ENCODE measurements at places on chromosomes 3 and 15.

GRCh38 chr3:54086652-54087405 lies 35.5 kb upstream of the CACNA2D3 start:
- H3K36me3 ChIP-seq: no peaks in the 10 kb centered on the region
- peaks cover 6% of the 10 kb centered on the region for H3K27me3 ChIP-seq
- no peaks in the 10 kb centered on the region for H3K4me1 ChIP-seq
- no peak for DNase-seq
- H3K4me3 ChIP-seq: no peak overlapping the region
- H3K27ac ChIP-seq: no peak overlapping the region

DNA sequence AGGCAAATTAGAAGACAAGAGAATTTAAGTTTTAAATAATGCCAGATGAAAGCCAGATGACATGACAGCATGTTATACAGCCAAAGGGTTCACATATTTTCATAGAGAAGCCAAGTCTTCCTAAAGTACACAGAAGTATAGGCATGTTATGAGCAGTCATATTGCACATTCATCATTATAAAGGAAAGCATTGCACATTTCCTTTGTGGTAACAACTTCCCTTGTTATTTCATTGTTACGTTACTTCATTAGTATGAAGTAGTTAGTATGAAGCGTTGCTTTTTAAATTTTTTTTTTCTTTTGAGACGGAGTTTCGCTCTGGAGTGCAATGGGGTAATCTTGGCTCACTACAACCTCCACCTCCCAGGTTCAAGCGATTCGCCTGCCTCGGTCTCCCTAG lies 4.6 kb upstream of the ABCC5 start:
- 0 out of 2 replicates have a peak, but pooled peaks cover 2% of the 10 kb centered on the region for H3K27me3 ChIP-seq
- H3K4me3 ChIP-seq: no peak overlapping the region
- DNase-seq: no peak
- H3K4me1 ChIP-seq: no peaks in the 10 kb centered on the region

DNA sequence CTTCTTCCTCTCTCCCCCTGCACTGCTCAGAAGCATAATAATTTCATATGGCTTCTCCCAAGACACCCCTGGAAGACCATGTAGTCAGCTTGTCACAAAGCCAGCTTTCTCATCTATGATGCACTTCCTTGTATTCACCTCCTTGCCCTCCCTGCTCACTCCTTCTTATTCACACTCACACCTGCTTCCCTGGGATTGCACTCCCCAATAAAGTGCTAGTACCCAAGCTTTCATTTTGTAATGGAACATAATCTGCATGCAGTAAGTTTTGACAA lies 76.9 kb upstream of the FRMD4B start:
- no peak overlapping the region for H3K4me3 ChIP-seq
- no peak for DNase-seq
- H3K27me3 ChIP-seq: no peaks in the 10 kb centered on the region
- no peaks in the 10 kb centered on the region for H3K4me1 ChIP-seq
- no peaks in the 10 kb centered on the region for H3K36me3 ChIP-seq

DNA sequence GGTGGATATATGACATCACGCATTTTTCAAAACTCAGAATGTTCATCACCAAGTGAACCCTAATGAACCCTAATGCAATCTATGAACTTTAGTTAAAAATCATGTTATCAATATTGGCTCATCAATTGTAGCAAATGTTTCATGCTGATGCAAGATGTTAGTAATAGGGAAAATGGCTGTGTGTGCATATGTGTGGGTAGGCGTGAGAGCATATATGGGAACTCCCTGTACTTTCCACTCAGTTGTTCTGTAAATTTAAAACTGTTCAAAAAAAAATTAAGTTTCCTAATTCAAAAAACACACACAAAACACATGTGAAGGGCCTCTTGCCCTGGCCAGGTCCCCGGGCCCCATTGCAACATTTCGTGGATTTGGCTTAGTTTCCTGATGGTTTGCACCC lies 89.7 kb upstream of the PROK2 start:
- no peak overlapping the region for H3K4me3 ChIP-seq
- H3K4me1 ChIP-seq: no peaks in the 10 kb centered on the region
- no peak overlapping the region for H3K27ac ChIP-seq
- H3K36me3 ChIP-seq: no peaks in the 10 kb centered on the region
- no peak for DNase-seq

DNA sequence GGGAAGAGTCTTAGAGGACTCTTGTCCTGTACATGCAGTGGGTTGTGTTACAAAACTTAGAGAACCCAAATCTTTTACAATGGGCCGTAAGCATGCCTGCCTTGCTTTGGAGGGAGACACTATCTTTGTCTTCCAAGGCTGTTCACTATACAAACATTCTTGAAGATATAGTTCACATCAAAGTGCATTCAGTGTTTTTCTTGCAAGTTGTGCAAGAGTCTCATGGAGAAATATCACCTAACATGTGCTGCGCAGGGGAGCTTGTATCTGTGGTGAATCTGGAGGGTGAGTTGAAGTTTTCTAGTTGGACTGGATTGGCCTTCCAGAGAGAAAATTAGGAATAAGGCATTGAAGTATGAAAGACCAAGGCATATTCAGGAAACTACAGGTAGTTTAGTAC lies 7.8 kb upstream of the PRTG start:
- H3K27me3 ChIP-seq: no peaks in the 10 kb centered on the region
- H3K4me3 ChIP-seq: no peak overlapping the region

GRCh38 chr3:49415931-49416601 lies 3.8 kb downstream of the TCTA start:
- H3K36me3 ChIP-seq: peaks cover 5% of the 10 kb centered on the region
- DNase-seq: no peak
- H3K27ac ChIP-seq: no peak overlapping the region
- peaks cover 8% of the 10 kb centered on the region for H3K4me1 ChIP-seq
- H3K27me3 ChIP-seq: no peaks in the 10 kb centered on the region

- H3K4me3 ChIP-seq: no peak overlapping the region
- no peaks in the 10 kb centered on the region for H3K27me3 ChIP-seq
- no peaks in the 10 kb centered on the region for H3K36me3 ChIP-seq
- no peaks in the 10 kb centered on the region for H3K4me1 ChIP-seq
- no peak overlapping the region for H3K27ac ChIP-seq
Measured at GRCh38 chr15:70923311-70924080, 30.9 kb downstream of the LRRC49 start.

DNA sequence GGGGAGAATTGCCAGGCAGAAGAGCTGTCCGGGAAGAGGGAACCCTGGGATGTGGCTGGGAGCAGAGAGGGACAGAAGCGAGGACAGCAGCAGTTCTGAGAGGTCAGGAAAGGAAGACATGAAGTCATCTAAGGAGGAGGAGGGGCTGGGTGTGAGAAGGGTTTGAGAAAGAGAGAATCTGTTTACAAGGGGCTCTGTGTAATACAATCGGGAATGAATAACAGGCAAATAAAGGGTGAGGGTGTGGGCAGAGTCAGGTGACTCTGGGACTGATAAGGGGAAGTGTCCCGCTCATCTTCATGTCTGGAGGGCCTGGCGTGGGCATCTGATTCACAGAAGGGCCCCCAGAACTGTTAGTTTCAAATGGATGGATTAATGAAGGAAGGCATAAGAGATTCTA lies 191.3 kb downstream of the XXYLT1 start:
- DNase-seq: no peak
- peaks cover 41% of the 10 kb centered on the region for H3K4me1 ChIP-seq
- no peaks in the 10 kb centered on the region for H3K36me3 ChIP-seq
- peak overlapping the region; percentile 57 for H3K27ac ChIP-seq

DNA sequence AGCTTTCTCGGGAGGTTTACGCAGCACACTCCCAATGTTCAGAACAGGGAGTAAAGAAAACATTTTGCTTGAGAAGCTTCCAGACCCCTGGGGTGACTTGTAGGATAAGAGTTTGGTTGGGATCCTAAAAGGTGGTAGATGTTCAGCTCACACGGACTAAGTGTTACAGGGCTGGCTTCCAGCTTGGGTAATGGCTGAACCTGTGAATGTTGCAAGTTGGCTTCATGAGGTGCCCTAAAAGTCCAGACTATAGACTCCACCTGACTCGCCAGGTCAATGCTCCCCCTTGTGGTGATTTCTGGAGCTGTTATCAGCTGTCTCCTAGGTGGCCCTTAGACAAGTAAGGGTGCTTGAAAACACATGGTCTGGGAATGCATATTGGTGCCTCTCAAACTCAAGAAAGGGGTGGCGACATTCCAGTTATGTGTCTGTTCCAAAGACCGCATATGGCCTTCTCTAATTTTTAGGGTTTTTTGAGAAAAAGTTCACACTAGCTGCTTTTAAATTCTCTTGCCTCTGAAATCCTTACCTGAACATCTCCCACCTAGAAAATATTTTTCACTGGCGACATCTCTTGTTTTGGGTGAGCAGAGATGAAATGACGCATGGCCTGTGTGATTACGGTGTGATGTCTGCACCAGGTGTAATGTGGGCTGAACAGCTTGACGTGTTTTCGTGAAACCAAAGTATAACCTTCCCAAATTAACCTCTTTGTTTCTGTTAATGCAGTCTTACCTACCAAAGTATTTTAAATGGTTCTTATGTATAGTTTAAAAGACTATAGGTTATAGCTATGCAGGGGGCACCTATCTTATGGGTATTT lies 175.7 kb upstream of the KBTBD8 start:
- H3K36me3 ChIP-seq: no peaks in the 10 kb centered on the region
- no peaks in the 10 kb centered on the region for H3K27me3 ChIP-seq
- H3K4me3 ChIP-seq: no peak overlapping the region
- DNase-seq: no peak

GRCh38 chr15:89197503-89197971 lies 23.8 kb downstream of the RLBP1 start:
- no peaks in the 10 kb centered on the region for H3K36me3 ChIP-seq
- H3K4me3 ChIP-seq: no peak overlapping the region
- H3K27ac ChIP-seq: no peak overlapping the region
- H3K4me1 ChIP-seq: no peaks in the 10 kb centered on the region
- DNase-seq: no peak

- H3K27me3 ChIP-seq: peaks cover 3% of the 10 kb centered on the region
- no peak for DNase-seq
- no peaks in the 10 kb centered on the region for H3K4me1 ChIP-seq
- H3K4me3 ChIP-seq: no peak overlapping the region
Measured at GRCh38 chr3:9548991-9549390, 4.6 kb downstream of the LHFPL4 start.

DNA sequence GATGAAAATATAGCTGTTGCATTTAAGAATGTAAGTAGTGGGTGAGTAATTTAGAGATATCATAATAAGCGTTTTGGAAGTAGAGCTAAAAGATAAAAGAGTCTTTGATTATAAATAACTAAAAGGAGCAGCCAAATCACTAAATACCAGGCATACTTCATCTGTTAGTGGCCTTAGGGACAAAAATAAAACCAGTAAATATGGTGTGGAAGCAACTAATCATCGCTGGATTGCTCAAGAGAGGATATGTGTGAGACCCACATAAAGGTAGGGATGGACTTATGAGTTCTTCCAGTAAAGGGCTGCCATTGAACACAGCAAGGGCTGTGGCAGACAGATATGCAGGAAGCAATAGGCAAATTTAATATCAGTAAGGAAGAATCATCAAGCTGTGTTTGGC lies 356.2 kb downstream of the CNTN4 start:
- DNase-seq: no peak
- H3K27ac ChIP-seq: no peak overlapping the region
- H3K36me3 ChIP-seq: no peaks in the 10 kb centered on the region
- no peaks in the 10 kb centered on the region for H3K4me1 ChIP-seq
- no peak overlapping the region for H3K4me3 ChIP-seq

DNA sequence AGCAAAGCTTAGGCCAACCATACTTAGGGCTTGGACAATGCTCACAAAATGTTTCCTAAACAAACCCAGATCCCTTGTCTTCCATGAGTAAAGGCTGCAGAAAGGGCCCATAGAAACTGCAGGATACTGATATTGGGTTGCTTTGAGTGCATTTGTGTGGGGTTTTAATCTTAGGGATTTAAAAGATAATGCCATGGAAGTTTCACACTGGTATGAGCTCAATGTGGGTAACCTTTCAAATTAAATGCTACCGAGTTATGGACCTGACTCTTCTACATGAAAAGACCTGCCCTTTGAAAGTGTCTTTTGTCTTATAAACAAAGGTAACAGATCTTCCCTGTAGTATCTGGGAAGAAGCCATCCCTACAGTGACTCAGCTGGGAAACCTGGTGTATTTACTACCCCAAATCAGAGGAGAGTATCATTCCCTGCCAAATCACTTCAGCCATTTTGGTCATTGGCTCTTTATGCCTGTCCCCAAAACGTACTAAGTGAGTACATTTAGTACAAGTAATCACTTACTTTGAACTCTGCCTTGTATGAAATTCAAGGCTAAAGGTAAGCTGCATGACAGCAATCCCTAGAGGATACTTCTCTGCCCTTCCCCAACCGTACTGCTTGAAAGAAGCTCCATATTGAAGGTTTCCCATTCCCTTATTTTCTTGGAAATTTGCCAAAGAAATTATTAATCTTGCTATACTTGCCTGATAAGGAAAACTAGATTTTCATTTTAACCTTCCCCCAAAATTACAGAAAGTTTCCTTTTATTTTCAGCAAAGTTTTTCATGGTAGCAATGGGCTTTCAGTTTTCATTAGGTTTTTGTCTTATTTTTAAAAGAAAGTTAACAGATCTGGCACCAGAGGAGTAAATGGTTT lies 7.2 kb downstream of the TM4SF1 start:
- peaks cover 61% of the 10 kb centered on the region for H3K36me3 ChIP-seq
- peak; percentile 63 for DNase-seq
- peak overlapping the region; percentile 100 for H3K27ac ChIP-seq
- no peaks in the 10 kb centered on the region for H3K27me3 ChIP-seq

- no peaks in the 10 kb centered on the region for H3K27me3 ChIP-seq
- no peak overlapping the region for H3K27ac ChIP-seq
- no peaks in the 10 kb centered on the region for H3K4me1 ChIP-seq
- DNase-seq: no peak
- H3K36me3 ChIP-seq: no peaks in the 10 kb centered on the region
Measured at GRCh38 chr3:60792249-60792852, 458.9 kb downstream of the FHIT start.

DNA sequence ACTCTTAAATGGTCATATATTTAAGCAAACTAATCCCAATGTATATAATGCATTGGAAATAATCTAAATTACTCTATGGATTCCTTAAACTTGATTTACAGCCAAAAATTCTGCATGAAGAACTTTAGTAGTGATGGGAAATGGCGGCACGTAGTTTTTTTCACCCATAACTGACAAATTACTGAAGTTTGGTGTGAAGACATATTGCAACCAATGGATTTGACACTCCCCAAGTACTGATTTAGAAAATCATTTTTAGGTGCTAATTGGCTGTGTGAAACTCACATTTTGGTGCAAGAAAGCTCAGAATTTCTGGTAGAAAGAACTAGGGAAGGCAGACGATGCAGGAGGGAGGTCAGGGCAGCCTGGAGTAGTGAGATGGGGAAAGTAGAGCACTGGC lies 19.3 kb upstream of the TMEM108 start:
- H3K36me3 ChIP-seq: no peaks in the 10 kb centered on the region
- no peaks in the 10 kb centered on the region for H3K4me1 ChIP-seq
- no peak overlapping the region for H3K4me3 ChIP-seq
- H3K27ac ChIP-seq: no peak overlapping the region
- H3K27me3 ChIP-seq: no peaks in the 10 kb centered on the region
